ENCODE measurements at places on chromosomes 6 and 20.

- DNase-seq: no peak
Observed at GRCh38 chr20:13276945-13277541, 56.0 kb downstream of the ISM1 start.

DNA sequence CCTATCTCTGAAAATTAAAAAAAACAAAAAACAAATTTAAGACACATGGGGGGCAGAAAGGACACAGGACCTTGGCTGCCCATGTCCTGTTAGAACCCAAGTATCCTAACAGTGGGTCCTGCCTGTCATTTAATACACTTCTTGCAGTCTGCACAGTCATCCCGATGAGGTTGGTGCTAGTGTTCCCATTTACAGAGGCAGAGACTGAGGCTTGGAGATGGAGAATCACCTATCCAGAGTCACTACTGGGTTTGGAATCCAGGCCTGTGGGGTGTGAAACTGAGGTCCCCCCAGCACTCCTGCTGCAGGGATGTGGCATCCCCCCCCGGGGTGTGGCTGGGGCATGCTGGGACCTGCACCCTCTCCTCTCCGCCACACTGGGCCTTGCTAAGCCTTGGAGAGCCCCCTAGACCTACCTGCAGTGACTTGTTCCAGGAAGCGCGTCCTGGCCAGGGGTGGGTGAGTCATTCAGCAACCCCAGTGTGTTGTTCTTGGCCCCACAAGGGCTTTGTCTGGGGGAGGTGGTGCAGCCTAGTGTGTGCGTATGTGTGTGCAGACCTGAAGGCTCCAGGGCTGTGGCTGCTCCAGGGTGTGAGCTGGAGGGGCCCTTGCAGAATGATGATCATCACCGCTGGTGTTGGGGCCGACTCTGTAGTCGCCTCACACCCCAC is 49.7 kb downstream of the BCAS4 start:
- DNase-seq: no peak

GRCh38 chr6:156729248-156729647 is 47.9 kb upstream of the ARID1B start:
- no peak for DNase-seq

DNA sequence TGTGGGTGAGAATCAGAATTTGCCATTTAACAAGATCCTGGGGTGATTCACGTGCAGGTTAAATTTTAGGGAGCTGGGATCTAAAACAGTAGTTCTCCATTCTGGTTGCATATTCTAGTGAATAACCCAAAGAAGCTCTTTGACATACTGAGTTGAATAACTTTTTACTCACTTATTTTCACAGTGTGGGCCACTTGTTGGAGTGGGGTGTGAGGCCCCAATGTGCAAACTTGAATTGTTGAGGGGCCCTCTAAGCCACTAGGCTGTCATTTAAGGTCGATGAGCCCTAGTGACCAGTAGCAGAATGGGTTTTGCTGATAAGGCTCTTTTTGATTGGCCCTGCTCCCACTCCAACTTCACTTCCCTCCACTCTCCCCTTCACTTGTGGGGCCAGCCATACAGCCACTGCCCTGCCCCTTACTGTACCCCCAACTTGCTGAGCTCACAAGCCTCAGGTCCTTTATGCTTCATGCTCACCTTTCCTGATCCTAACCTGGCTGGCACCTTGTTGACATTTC is 33.6 kb upstream of the RIPOR2 start:
- no peak for DNase-seq

DNA sequence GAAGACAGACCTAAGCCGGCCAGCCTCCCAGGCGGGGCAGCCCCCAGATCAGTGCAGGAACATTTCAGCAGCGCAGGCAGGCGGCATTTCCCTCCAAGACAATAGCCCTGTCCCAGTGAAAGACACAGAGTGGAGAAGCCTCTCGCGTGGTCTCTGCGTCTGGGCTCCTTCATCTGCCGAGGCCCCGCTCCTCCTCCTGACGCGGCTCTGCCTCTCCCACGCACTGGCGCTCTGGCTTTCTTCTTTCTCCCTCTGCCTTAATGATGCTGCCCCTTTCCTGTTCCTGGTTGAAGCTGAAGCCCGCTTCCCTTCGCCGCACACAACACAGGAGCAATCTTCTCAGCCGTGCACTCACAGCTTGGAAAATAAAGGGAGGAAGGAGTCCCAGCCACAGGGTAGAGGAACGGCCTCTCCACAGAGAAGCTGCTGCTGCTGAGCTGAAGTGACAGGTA is 347.5 kb downstream of the CDH4 start:
- DNase-seq: no peak

DNA sequence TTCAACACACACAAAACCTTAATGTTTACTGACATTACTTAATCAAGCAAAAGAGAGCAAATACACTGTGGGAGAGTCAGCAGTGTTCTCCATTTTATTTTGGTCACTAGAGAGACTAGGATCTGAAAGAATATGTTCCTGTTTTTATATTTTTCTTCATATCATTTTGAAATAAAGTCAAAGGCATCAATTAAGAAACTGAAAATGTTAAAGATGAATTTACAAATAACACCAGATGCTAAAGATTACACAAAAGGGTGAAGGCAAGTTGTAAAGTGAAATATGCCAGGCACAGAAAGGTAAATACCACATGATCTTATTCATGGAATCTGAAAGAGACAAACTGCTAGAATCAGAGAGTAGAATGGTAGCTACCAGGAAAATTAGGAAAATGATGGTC is 60.3 kb upstream of the FABP7 start:
- no peak for DNase-seq

- no peak for DNase-seq
Observed at GRCh38 chr6:43488667-43489276, 11.4 kb downstream of the TJAP1 start.

DNA sequence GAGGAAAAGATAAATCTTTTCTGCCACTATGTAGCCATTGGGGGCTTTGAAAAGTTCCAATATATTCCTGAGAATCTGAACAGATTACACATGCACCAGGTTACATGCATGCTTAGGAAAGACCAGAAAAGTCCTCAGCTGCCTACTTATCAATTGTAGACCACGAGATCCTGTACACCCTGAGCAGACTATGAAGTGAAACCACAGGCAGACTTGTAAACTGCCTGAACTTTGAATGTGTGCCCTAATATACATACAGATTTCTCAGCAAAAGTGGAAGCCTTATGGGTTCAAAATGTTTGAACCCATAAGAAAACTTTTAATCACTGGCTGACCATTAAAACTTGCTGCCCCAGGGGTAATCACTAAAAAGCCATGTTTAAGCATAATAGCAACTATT is 273.5 kb upstream of the RUNX2 start:
- peak; percentile 5 for DNase-seq

DNA sequence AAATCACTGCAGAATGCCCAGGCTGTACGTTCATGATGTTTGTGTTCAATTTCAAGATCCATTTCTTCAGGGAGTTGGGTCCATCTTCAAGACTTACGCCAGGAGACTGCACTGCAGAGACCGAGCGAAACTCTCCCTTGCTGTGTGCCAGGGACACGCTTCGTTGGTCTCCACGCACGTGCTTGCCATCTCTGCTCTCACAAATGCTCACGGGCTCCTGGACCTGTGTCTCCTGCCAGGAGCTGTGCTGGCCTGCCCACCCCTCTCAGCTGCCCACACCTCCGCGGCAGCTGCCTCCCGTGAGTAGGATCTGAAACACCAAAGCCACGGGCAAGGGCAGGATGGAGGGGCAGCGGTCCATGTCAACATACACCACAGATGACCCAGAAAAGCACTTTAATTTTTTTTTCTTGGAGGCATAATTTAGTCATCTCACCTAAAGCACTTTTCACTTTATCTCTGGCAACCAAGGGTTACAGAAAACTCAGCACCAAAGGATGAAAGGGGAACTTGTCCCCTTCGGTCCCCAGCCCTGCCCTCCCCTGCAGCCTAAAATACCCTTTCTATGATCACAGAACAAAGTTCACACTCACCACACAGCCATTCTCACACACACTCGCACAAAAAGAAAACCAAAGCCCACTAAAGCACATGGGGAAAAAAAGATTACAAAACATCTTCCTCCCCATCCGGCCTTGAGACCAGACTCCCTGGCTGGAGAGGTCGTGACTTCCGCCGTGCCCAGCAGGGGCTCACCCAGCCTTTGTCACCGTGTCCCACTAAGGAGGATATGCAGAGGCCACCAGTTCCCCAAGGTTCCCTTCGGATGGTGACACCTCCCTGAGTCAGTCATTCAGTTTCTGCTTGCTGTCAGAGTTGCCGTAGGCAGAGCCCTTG is 137.9 kb downstream of the AGPAT4 start:
- DNase-seq: no peak

DNA sequence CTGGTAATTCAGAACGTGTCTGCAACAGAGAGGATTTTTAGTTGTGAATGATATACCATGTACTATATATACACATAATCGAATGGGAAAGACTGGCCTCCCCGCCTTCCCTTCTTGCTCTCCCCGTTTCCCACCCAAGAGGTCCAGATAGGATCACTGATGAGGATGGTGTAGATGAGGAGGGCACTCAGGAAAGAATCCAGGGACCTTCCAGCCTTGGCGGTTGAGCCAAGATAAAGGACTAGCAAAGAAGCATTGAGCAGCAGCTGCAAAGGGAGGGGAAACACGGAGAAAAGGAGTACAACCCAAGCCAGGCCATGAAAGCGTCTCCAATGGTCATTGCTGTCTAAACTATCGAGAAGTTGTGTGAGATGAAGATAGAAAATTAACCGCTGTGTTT is 84.0 kb upstream of the EXOC2 start:
- DNase-seq: no peak
